GM23338 (cell line): ENCODE measurements at places on chromosomes 6 and 20. TPM values are rescaled to one million over a fixed set of nuclear protein-coding genes. Genes with fewer than 3 reads are reported as not detected.
A peak's percentile ranks its signal among the peaks of the same experiment; 100 is the strongest.

DNA sequence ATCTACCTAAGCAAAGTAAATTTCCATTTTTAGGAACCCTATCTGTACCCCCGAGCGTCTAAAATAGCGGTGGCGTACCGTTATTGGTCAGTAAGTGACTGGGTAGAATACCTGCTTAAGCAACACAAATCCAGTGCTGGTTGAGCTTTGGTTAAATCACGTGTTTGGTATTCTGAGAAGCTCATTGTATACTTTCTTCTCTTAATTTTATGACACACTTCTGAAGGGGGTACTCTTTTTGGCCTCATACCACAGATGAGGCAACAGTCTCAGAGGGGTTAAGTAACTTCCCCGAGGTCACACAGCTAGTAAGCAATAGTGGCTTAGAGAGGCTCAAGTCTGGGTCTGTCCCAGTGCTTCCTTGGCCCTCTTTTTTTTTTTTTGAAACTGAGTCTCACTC lies 151.2 kb downstream of the TFAP2C start:
- no peak for DNase-seq

Gene OR12D3
- not detected in 2 replicates for total RNA-seq

DNA sequence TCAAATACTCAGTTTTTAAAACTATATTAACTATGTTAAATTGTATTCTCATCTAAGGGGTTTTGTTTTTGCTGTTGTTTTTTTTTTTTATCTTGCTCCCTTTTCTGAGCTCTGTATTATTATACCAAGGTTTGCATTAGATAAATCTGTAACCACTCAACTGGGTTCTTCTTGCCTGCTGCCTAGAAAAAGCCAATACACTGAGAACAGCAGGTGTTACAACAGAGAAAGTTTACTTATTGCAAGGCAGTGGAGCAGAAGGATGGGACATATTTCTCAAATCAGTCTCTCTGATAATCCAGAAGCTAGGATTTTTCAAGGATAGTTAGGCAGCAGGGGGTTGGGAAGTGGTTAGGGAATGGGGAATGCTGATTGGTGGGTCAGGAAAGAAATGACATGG lies 378.8 kb upstream of the PLCB4 start:
- no peak for DNase-seq

DNA sequence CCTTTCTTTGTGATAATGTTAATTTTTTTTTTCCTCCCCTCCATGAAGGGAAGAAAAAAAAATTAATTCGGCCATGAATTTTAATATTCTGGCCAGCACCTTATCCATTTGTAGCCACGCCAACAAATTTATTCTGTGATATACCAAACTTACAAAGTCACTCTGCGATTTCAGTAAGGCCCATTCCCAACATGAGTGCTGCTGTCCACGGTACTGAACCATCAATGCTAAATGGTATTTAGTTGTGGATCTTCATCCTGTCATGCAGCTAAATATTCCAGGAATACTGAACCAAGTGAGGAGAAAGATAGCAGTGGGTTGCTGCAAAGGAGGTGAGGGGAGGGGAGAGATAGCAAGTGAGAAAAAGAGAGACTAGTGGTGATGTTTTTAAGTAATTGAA lies 19.5 kb upstream of the RSPH4A start:
- DNase-seq = peak; percentile 59

DNA sequence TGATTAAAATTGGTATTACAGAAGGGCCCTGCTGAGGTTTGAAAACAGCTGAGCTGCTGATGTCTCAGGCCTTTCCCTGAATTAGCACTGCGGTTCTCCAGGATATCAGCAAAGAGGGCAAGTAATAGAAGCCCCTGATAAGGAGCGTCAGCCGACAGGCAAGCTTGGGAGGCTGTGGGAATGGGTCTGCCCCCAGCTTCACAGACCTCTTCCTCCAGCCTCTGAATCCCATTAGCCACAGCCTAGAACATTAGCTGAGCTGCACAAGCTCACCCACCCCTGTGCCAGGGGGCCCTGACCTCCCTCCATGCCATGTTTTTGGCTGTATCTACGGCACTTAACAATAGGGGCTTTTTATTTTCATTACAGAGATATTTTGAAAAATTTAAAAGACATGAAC lies 59.9 kb downstream of the VAPB start:
- DNase-seq = no peak

Gene PTCHD4
- 0.31 and 0.66 TPM in 2 replicates for total RNA-seq

Gene SIM1
- 0.23 and 0.49 TPM in 2 replicates for total RNA-seq

- DNase-seq = peak; percentile 56
These were observed 25.8 kb downstream of the BHLHE23 start for GRCh38 chr20:62980970-62981369.

DNA sequence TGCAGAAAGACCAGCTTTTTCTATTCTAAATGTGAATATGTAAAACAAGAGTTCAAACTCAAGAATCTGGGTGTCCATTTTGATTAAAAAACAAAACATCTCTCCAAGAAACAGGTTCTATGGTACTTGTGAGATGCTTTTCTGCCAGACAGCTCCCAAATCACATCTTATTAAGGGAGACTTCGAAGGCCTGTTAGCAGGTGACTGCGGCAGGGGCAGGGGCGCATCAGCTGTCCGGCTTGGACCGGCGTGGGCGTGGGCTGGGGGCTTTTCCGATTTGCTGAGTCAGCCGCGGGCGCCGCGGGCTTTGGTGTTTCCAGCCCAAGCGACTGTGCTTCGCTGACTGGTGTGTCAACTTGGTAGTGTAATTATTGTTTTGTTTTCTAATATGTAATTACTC lies 32.6 kb downstream of the TFAP2A start:
- DNase-seq = no peak

Gene PI3
- total RNA-seq = not detected in 2 replicates

Gene SOX4
- 156 and 164 TPM in 2 replicates for total RNA-seq

Gene RGS19
- 15.0 and 19.7 TPM in 2 replicates for total RNA-seq

Gene SLC17A1
- not detected in 2 replicates for total RNA-seq

- DNase-seq = no peak
These were observed 23.4 kb downstream of the THBS2 start for GRCh38 chr6:169230322-169230665.

DNA sequence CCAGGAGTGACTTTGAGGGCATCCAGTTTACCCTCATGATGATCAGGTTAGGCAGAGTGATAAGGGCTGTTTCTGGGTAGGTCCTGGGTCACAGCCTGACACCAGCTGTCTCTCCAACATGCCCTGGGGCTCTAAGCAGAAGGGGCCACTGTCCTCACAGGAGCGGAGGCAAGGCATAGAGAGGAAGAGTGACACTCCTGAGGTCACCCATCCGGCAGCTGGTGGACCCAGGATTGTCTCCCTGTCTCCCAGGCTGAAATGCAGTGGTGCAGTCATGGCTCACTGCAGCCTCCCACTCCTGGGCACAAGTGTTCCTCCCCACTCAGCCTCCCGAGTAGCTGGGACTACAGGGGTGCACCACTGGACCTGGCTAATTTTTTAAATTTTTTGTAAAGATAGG lies 12.0 kb downstream of the DLGAP4 start:
- no peak for DNase-seq

- DNase-seq = no peak
These were observed 56.5 kb upstream of the ADGRF1 start for GRCh38 chr6:47098570-47098993.

GRCh38 chr6:74073429-74073828 lies 377.4 kb downstream of the CD109 start:
- no peak for DNase-seq

Gene ROMO1
- total RNA-seq = 127 and 152 TPM in 2 replicates

DNA sequence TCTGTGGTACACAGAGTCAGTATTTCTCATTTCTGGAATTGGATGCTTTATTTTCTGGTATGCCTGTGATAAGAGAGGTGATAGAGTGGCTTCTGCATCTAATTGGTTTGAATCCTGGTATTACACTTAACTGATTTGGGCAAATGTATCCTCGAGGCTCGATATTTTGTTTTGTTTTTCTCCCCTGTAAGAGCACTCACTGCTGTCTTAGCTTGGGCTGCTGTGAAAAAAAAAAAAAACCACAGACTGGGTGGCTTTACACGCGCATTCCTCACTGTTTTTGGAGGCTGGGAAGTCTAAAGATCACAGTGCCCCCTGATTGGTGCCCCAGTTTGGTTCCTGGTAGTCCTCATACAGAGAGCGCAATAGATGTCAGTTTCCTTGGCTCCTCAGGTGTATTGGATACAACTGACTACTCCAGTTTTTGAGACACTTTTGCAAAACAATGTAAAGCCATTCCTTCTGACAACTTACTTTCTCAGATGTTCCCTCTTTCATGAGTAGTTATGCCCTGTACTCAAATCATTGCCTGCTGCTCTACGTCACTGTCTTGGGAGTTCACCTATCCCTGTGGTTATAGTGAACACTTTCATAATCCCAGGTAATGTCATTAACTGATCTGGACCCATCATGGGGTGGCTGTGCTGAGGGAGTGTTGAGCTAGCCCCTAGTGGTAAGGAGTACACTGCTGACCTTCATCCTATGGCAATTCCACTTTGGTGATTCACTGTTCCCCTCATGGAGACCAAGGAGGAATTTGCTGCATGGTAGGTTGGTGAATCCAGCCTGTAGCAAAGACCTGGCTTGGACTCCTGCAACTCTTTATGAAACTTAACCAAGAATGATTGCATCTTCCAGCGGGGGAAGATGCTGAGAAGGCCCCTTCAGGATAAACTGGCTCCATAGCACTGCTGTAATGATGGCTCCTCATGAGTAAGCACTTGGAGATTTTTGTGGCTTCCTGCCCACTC lies 3.5 kb upstream of the ACAT2 start:
- peak; percentile 41 for DNase-seq

GRCh38 chr20:41497186-41497895 lies 120.8 kb downstream of the CHD6 start:
- no peak for DNase-seq

DNA sequence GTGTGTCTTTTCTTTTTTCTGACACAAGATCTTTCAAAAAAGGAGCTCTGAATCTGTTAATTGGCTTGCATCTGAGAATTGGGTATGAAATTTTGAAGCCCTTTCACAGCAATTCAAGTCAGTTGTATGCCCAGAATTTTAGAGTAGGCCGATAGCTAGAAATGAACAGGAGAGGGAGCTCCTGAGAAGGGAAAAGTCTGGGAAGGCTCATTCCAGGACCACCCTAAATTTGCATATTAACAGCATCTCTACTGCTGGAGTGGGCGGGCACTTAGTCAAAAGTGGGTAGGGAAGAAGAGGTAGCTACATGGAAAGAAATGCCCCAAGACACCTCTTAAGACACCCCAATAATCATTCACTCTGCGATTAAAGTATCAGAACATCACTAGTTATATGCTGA lies 928.3 kb downstream of the TBC1D32 start:
- peak; percentile 85 for DNase-seq

Gene BTN3A1
- total RNA-seq = 4.0 and 4.3 TPM in 2 replicates

GRCh38 chr6:138818496-138819194 lies 22.8 kb downstream of the ECT2L start:
- DNase-seq = peak; percentile 17

DNA sequence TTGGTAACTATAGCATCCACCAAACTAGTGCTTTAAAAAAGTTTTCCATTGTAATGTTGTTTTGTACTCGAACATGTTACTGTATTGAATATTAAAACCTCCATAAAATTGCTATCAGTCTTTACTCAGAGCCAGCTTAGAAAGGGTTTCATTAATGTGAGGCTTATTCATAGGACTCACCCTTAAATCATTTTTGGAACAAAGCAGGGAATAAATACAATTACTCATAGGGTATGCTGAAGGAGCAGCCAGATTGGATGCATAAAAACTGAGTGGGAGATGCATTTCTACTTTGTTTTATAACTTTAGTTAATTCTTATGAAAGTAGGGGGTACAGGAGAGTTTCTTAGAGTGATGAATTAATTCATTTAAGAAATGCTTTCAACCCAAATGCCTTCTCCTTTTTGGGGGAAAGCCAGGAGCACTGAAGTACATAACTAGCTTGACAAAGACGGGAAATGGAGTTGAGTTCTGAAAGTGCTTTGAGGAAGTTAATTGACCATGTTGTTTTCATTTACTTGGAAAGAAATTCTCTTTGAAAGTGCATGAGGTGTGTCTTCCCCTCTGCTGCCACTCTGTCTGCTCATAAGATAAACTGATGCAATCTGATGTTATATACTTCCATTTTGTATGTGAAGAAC lies 90.3 kb downstream of the RNF144B start:
- no peak for DNase-seq

GRCh38 chr20:63457737-63458136 lies 14.7 kb downstream of the KCNQ2 start:
- no peak for DNase-seq

GRCh38 chr6:158591134-158591809 lies 31.4 kb downstream of the TMEM181 start:
- DNase-seq = no peak

- peak; percentile 97 for DNase-seq
These were observed 74.2 kb upstream of the PHIP start for GRCh38 chr6:79152269-79152737.

Gene ZNF292
- 39.8 and 45.7 TPM in 2 replicates for total RNA-seq

- peak; percentile 19 for DNase-seq
These were observed 5.6 kb upstream of the ZNF831 start for GRCh38 chr20:59157961-59158541.

- DNase-seq = no peak
These were observed 182.5 kb downstream of the MAFB start for GRCh38 chr20:40506537-40506939.

DNA sequence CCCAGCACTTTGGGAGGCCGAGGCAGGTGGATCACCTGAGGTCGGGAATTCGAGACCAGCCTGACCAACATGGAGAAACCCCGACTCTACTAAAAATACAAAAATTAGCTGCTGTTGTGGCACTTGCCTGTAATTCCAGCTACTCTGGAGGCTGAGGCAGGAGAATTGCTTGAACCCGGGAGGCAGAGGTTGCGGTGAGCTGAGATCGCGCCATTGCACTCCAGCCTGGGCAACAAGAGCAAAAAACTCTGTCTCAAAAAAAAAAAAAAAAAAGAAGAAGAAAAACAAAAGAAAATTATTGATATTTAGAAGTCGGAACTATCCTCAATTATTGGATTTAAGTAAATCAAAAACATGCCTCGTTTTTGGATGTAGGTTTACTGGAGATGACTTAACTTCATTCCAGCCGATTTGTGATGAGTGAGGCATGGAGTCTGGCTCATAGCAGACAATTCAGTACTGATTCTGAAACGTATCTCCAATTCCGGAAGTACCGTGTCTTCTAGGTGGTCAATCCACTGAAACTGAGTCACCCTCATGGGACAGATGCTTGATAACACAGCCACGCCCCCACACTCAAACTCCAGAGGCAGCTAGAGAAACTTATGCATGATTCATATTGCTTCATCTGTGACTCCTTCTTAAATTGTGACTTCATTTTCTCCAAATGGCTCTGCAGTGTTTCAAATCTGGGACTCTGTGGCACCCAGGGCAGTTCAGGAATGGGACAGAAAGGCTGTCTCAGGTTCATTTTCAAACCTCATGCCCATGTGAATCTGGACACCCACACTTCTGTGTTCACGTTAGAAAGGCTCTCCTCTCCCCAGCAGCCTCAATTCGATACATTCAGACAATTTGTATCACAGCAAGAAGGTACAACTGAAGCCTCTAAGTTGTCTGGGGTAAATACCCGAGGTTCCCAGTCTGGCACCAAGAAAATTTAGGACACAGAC lies 110.4 kb upstream of the ARMC2 start:
- no peak for DNase-seq

- no peak for DNase-seq
These were observed 357.3 kb downstream of the FOXA2 start for GRCh38 chr20:22226849-22227700.

Gene ULBP1
- 1.0 and 1.7 TPM in 2 replicates for total RNA-seq
